ENCODE measurements at places on chromosomes 2 and 18.

GRCh38 chr2:222884114-222884771 lies 23.4 kb downstream of the ACSL3 start:
- no peak for DNase-seq

GRCh38 chr2:53127061-53127650 lies 640.4 kb upstream of the CHAC2 start:
- no peak for DNase-seq

GRCh38 chr2:175726223-175726622 lies 275.8 kb downstream of the LNPK start:
- no peak for DNase-seq

DNA sequence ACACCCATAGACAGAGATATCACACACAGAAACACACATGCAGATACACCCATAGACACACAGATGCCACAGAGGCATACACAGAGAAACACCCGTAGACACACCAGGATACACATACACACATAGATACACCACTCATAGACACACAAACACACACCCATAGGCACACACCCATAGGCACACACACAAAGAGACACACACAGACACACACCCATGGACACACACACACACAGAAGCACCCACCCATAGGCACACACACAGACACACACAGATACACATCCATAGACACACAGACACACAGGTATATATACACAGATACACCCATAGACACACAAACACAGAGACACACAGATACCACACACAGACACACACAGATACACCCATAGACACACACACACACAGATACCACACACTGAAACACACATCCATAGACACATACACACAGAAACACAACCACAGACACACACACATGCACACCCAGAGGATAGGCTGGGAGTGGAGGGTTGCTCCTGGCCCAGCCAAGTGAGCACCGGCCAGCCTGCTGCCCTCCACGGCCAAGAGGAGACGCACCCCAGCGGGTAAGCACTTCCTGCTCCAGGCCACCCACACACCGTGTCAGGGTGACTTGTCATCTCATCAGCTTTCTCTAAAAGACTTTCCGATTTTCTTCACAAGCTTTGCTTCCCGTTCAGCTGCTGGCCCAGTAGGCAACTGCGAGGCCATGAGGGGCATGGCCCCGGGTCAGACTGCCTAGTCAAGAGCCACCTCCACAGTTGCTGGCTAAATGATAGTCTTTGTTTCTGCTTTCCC lies 14.1 kb upstream of the CNNM3 start:
- peak; percentile 42 for DNase-seq

- DNase-seq = no peak
Measured at GRCh38 chr2:207502577-207503198, 27.1 kb upstream of the CREB1 start.

DNA sequence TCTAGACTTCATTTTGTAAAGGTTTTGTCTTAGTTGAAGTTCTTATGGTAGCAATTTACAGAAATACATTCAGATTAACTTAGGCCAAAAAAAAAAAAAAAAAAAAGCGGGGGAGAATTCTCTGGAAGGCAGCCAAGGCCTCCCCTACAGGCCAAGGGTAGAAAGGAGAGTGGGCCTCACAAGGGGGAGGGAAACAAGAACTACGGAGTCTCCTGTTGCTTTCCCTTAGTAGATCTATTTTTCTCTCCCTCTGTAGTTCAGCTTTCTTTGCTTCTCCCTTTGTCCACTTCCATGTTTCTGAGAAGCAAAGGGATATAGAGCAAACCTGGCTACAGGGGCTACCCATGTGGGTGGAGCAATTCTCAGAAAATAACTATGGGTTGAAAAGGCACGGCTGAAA lies 2.4 kb upstream of the STK11IP start:
- no peak for DNase-seq

- no peak for DNase-seq
Measured at GRCh38 chr2:63506320-63506719, 82.0 kb downstream of the WDPCP start.

- no peak for DNase-seq
Measured at GRCh38 chr2:220915092-220915623, 656.9 kb downstream of the EPHA4 start.

- no peak for DNase-seq
Measured at GRCh38 chr2:99598441-99598840, 108.6 kb upstream of the REV1 start.

DNA sequence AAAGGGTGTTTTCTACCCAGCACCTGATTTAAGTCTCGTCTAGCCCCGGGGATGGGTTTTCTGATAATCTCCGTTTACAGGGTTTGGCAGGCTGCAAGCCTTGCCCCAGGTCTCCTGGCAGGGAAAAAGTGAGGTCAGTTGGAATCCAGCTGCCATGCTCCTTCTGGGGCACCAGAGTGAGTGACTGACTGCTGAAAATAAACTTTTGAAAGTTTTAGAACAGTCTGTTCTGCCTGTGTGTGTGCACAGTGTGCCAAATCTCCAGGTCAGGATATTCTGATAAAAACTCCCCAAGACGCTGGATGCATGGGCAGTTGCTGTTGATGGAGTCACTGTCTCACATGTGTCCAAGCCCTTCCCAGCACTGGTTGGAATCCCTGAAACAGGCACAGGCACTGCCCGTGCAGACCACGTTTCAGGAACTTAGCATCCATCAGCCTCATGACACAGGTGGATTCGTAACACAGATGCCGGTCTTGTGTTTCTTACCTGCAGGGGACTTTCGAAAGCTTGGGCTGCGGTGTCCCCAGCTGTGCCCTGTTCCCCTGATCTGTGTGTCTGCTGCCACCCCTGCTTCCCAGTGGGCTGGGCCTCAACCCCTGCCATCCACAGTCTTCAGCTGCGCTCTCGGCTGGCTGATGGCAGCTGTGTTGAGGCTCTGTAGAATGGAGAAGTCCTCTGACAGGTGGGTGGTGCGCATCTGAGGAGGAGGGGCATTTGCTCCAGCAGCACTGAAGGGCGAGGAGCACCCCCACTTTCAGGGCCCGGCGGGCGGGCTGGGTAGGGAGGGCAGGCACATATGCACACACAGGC lies 65.0 kb downstream of the SH3RF3 start:
- DNase-seq = no peak

DNA sequence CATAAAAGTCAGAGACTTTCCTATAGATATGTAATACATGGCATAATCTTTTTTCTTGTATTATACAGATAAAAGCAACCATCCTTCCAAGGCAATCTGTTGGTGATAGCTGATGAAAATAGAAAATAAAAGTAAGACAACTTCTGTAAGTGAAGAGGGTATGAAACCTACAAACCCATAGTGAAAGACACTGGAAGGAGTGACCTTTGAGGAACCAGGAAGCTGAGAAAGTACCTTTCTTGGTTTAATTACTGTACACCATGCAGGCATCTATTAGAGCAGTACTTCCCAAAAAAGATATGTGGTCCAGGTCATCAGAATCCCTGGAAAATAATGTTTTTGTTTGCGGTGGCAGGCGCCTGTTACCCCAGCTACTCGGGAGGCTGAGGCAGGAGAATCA lies 906.6 kb upstream of the KLHL29 start:
- no peak for DNase-seq

- no peak for DNase-seq
Measured at GRCh38 chr2:203820969-203821368, 46.6 kb upstream of the CTLA4 start.

DNA sequence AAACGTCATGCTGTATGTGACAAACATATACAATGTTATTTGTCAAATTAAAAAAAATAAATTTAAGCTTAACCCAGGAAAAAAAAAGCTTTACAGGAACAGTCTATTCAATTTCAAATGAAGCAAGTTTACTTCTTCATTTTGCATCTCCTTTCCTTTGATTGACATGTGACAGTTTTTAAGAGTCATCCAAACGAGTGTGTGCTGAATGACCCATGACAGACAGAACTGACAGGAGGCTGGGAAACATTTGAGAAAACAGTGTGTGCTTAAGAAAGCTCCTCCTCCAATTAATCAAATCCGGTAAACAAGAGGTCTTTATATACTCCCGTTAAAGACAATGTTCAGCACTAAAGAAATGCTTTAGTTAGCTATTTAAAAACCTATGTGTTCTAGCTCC lies 177.7 kb downstream of the SRBD1 start:
- no peak for DNase-seq

DNA sequence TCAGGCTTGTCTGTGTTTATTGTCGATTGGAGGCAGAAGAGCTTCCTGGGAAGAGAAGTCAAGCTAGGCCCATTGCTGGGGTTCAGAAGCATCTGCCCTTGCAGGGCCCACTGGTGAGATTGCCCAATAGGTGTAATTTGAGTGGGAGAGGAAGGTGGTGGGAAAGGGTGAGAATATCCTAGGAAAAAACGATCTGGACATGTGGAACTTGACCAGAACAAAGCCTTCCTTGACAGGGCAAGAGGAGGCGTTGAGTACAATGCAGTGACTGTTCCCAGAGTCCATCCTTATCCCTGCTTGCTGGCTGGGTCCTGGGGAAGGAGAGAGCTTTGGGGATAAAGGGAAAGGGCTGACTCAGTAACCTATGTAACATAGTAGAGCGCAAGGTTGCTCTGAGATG lies 27.1 kb downstream of the NABP1 start:
- no peak for DNase-seq

DNA sequence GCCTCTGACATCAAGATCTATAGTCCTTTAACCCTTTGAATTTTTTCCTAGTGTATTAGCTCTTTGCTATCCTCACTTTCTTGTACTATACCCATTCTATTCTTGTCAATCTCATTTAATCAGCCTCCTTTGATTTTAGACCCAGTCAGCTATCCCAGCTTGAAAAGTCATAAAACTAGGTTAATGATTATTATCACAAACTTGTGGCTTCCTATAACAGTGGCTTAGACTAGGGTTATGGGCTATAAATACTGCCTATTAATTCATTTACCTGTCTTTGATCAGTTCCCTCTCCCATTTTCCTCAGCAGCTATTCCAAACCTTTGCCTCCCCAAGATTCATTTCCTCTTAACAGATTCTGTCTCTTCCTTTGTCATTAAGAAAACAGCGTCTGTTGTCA lies 174.8 kb downstream of the UBR3 start:
- DNase-seq = no peak

DNA sequence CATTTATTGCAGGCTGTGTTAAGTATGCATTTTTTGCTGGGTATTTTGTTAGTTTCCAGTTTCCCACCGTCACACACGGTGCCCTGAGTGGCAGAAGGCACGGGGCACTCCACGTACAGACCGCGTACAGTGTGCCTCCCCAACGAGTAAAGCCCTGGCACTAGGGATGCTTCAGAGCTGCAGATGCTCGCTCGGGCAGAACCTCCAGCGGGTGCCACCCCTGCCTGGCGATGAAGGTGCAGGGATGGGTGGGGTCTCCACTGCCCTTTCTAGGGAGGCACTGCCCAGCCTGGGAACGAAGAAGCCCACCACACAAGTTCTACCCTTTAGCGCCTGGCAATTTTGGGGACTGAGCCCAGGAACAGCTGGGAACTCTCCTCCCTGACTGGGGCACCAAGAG lies 4.1 kb downstream of the GREB1 start:
- no peak for DNase-seq

- DNase-seq = no peak
Measured at GRCh38 chr2:2832657-2833056, 501.6 kb upstream of the MYT1L start.

GRCh38 chr2:109558076-109558882 lies 55.5 kb downstream of the SEPTIN10 start:
- DNase-seq = no peak

DNA sequence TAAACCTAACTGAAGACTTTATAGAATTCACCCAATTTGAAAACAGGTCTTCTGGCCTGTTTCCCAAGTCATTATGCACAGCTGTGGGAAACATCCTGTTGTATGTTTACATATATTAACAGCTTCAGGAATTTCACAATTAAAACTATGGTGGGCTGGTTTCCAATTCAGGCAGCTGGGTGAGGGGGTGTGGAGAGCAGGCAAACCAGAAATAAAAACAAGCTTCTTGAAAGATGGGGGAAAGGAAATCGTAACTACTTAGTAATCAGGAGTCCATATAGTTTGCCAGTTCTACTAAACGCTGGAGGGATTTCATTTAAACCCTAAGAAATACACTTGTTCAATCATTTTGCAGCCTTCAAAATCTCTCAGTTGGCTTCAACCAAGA lies 22.8 kb downstream of the ATP8B1 start:
- DNase-seq = no peak

DNA sequence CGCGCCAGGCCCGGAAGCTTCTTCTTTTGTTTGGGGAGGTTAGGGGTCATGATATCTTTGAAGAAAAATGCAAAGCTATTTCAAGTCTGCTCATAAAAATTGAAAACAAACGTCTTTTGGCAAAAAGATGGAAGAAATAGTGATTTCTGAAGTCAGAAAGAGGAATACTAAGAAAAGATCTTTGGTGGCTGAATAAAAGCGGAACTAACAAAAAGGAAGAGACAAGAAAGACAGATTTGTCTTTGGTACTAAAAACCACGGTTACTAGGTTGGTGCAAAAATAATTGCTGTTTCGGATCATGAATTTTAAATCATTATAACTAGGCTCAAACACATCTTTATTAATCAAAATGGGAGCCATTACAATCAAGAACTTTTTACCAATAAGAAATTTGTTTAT lies 164.6 kb upstream of the TRIB2 start:
- DNase-seq = no peak

Measured in activated CD4-positive, CD25-positive, alpha-beta regulatory T cell treated with anti-CD3 and anti-CD28 coated beads, Interleukin-2, amount 50 U/mL, for 72 hours (primary cell).